ENCODE measurements at places on chromosomes 4 and X.

- DNase-seq = no peak
Observed at GRCh38 chr4:99759988-99760387, 56.6 kb upstream of the DAPP1 start.

GRCh38 chr4:11446155-11446811 is 17.6 kb upstream of the HS3ST1 start:
- no peak for DNase-seq

DNA sequence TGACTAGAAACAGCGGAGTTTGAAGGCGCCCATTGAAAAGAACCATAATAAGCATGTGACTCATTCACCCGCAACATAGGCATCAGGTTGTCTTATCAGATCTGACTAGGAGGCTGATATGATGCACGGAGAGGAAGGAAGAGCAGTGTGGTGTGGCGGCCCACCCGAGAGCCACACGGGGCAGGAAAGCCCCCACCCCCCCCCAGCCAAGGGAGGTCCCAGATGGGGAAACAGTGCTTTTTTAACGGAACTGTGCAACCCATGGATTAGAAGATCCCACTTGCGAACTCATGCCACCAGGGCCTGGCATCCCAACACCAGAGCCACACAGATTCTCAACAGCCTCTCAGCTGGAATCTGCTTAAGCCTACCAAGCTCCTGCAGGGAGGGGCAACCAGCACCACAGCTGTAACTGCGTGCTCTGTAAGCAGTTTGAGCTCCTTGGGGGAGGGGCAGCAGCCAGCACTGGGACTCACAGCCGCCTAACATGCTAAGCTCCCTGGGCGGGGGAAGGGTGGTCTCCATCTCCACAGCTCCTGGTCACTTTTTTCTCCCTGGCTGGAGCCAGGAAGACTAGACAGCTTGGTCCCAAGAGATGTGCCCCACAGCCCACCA is 466.2 kb downstream of the PDGFC start:
- no peak for DNase-seq

- peak; percentile 18 for DNase-seq
Observed at GRCh38 chr4:7868892-7869471, 70.7 kb downstream of the AFAP1 start.

DNA sequence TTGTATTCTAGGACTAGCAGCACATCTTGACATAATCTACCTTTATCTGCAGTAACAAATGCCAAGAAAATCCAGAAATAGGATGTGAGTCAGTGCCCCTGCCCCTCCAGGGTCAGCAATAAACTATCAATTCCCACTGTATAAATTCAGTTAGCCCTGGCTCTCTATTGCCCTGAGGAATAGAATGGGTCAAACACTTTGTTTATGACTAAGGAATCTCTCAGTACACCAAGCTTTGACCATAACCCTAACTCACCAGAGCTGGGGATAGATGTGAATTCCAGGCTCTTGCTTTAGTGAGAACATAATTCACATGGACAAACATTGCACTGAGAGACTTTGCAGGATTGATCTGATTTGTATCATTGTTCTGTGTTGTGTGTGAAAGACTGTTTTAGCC is 82.3 kb downstream of the CXXC4 start:
- DNase-seq = no peak

DNA sequence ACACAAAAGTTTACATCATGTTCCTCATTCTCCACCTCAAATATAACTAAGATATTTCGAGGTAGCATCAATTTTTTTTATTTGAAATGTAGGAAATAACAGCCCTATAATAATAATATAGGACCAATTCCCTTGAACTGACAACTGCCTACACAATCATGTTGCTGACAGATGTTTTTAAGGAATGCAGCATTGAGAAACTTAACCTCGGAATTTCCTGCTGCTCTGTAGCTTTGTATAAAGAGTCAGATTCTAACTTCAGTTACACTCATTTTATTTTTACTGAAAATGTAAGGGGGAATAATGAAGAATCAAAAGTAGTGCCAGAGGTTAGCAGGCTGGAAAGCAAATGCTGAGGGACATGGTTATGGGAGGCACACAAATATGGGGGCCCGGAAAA is 235.8 kb downstream of the RBMX2 start:
- DNase-seq = no peak

GRCh38 chr4:123340381-123340701 is 56.3 kb upstream of the SPRY1 start:
- DNase-seq = no peak

Measured in ascending aorta (tissue), 2 donors.